ENCODE measurements at places on chromosomes 11 and 22.

- DNase-seq: no peak
Measured at GRCh38 chr11:100709233-100709957, 22.3 kb downstream of the ARHGAP42 start.

DNA sequence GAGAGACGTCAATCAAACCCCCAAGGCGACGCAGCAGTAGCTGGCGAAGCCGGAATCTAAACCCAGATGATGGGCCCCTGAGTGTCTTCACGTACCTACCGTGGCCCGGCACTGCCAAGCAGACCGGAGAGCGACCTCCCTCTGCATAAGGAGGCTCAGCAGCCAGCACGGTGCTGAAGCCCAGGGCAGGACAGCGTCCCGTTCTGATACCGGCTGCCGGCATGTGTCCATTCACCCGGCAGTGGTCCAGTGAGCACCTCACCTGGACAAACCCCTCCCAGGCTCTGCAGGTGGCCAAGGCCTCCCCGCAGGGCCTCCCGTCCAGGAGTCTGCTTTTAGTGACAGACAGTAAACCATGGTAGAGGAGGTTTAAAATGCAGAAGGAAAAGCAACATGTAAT, 142.0 kb downstream of the BRD1 start:
- no peak for DNase-seq

- no peak for DNase-seq
Measured at GRCh38 chr11:7222619-7223018, 29.1 kb upstream of the SYT9 start.

- no peak for DNase-seq
Measured at GRCh38 chr22:43050995-43051394, 36.0 kb upstream of the PACSIN2 start.

- no peak for DNase-seq
Measured at GRCh38 chr11:111729831-111730311, 36.3 kb downstream of the PPP2R1B start.

DNA sequence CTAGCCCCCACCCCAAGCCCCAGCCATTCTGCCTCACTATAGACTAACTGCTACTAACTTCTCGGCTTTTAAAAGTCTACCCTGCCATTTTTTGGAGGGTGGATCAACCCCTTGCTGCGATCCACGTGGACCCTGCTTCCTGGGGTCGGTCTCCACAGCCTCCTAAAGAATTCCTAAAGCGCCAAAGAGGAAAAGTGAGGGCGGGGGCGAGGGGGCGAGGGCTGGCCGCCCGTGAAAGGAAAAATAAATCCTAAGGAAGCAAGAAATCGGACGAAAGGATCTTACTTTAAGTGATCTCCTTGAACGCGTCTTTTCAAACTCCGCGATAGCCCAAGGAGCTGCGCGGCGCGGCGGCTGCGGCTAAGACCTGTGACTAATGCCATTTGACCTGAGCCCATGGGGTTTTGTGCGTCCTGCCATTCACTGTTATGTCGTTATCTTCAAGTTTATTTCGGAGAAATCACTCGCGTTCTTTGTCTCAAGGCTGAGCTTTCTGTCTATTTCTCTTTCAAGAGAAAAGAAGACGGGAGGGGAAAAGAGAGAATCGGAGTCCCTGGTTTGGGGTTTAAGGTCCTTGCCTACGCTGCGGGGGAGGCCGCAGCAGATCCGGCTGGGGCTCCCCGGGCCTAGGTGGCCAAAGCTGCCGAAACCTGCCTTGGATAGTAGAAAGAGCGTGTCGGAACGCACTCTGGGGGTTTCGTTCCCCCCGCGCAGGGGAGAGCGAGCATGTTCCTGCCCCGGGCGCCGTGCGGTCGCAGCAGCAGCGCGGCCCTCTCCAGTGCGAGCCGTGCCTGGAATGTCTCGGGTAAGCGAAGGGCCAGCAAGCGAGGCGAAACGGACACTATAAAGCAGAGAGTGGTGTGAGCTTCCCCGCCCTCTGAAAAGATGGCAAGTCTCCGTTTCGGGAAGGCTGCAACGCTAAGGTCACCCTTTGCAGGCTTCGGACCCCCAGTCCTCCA, 2.8 kb upstream of the DBX1 start:
- no peak for DNase-seq

GRCh38 chr11:113253406-113253805, 61.0 kb upstream of the TTC12 start:
- DNase-seq: no peak

Measured in NCI-H1436 treated with DMSO at 0.1 percent for 48 hours (cell line).